ENCODE measurements at places on chromosomes 6 and 20.

GRCh38 chr20:50333131-50333670 lies 142.6 kb downstream of the CEBPB start:
- no peak for ATAC-seq

- no peak for ATAC-seq
Measured at GRCh38 chr6:160899671-160900430, 91.7 kb upstream of the MAP3K4 start.

- ATAC-seq = no peak
Measured at GRCh38 chr6:113148566-113148965, 708.6 kb upstream of the MARCKS start.

DNA sequence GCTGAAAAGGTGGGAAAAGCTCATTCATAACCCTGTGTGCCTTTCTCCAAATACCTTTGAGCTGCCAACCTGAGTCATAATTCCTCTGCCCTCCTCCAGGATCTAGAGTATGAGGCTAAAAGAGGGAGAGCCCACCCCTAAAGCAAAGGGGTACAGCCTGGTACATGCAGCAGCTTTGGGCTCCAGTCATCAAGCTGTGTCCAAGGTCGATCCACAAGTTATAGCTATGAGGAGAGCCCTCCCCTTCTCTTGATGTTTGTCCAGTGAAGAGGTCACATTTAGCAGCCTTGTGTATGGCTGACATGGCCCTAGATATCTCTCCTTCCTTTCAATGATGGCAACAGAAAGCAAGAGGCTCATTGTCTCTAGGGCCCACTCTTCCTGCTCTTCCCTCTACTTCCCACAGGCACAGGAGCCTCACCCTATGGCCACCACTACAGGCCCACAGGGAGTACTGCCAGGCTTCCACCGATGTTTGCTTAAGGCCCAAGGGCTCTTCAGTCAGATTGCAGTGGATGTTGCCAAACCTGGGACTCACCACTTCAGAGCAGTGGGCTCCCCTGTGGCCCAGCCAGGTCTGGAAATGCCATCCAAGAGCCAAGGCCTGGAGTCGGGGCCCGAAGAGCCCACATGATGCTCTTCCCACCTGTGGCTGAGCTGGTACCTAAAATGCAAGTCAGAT lies 176.8 kb downstream of the CD83 start:
- ATAC-seq = no peak

- ATAC-seq = no peak
Measured at GRCh38 chr6:96787846-96788580, 49.3 kb downstream of the GPR63 start.

- ATAC-seq = no peak
Measured at GRCh38 chr20:20518263-20518662, 150.4 kb downstream of the INSM1 start.

DNA sequence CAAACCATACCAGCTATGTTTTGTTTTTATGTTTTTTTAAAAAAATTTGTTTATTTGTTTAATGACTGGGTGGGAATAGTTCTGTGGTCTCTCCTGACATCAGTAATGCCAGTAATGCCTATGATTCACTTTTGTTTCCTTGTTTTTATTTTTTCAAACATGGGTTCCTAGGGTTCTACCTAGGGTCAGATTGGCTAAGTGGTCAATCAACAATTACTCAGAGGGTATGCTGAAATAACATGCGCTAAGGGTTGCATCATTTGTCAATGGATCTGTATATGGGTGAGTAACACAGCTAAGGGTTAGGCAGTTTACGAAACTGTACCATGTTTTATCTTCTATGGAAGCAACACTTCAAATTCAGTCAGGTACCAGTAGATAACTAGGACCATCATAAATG lies 583.8 kb upstream of the GJE1 start:
- no peak for ATAC-seq

DNA sequence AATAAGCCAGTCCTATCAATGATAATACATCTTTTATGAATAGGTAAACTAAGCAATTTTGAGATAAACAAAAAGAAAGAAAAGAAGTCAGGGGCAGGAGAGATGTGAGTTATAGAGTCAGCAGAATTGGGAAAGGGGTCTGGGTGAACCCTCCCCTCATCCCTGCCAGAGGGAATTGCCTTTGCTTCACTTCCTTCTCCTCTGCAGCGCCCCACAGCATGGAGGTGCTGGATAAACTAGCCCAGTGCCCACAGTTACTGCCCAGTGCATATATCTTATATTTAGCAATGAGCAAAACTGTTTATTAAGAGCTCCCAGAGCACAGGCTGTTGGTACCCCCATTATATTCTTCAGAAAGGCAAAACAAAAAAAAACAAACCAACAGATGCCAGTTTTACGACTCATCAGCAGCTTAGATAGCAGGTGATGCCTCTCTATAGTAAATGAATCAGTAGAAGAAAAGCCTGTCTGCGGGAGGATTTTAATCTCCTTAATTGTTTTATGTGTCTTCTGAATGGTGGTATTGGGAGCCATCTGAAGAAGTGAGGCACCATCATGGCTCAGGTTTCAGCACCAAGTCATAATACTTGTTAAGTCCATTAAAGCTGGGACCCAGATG lies 419.2 kb downstream of the EPM2A start:
- ATAC-seq = no peak

DNA sequence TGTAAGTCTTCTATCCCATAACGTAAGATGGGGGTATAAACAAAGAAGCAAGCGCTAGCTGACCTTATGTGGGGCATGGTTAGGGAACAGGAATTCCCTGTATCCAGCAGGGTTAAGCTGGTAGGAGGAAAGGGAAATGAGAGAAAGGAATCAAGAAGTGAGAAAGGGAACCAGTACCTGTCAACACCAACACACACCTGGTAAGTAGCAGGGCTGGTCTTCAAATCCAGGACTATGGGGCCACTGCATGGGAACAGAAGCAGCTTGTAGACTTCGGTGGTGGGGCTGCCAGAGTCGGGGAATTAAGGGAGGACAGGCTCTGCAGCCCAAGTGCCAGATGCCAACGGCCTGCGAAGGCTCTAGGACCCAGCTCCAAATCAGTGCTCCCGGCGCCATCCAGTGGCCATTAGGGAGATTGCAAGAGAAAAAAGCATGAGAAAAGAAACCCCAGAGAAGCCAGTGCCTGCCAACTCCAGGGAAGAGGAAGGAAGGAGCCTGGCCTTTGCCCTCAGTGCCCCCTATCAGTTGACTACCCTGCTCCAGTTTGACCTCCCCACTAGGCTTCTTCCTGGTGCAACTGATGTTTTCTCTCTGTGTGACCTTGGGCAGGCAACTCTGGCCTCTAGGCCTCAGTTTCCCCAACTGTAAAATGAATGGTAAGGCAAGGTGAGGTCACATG lies 15.8 kb upstream of the RBPJL start:
- ATAC-seq = peak; percentile 81

DNA sequence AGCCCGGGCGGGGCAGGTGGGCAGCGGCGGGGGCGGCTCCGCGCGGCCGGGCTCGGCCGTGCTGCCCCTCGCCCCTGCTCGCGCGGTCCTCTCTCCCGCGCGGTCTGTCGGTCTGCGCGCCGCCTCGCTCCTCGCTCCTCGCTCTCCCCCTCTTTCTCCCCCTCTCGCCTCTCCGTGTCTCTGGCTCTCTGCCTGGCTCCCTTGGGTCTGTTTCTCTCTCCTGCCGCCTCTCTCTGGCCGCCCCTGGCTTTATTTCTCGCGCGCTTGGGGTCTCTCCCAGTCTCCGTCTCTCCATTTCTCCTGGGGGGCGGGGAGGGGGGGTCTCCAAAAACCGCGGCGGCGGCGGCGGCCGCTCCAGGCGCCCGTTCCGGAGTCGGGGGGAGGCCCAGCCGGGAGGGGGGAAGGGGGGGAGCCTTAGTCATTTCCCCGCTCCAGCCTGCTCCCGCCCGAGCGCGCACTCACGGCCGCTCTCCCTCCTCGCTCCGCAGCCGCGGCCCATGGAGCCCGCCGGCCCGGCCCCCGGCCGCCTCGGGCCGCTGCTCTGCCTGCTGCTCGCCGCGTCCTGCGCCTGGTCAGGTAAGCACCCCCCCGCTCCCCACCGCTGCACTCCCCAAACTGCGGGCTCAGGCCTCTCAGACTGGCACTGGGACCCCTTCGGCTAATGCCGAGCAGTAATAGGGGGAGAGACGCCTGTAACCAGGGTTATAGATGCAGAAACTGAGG lies at the start of gene SIRPA:
Gene SIRPA (plus strand): TSS at position 457 of the 723 bp plus-strand sequence. CDS start 41 bp downstream, at position 498.
- peak; percentile 75 for ATAC-seq

GRCh38 chr6:56749632-56750151 lies 107.0 kb upstream of the DST start:
- peak; percentile 68 for ATAC-seq

GRCh38 chr6:112781241-112781640 lies 434.1 kb downstream of the RFPL4B start:
- ATAC-seq = no peak

DNA sequence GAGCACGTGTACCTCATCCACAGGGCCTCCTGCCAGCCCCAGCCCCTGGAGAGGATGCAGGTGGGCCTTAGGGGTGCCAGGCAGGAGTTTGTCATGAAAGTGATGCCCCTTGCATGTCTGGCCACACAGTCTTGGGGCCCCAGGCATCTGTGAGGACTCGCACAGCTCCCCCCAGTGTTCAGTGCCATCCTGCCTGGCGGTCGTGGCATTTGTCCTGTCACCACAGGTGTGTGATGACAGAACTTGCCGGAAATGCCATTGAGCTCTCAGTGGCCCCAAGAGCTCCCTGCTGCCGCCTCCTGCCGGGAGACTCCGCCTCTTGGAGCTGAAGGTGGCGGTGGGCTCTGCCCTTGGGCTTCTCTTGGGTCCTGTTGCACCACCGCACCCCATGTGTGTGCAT lies 30.6 kb upstream of the ADRM1 start:
- ATAC-seq = no peak

DNA sequence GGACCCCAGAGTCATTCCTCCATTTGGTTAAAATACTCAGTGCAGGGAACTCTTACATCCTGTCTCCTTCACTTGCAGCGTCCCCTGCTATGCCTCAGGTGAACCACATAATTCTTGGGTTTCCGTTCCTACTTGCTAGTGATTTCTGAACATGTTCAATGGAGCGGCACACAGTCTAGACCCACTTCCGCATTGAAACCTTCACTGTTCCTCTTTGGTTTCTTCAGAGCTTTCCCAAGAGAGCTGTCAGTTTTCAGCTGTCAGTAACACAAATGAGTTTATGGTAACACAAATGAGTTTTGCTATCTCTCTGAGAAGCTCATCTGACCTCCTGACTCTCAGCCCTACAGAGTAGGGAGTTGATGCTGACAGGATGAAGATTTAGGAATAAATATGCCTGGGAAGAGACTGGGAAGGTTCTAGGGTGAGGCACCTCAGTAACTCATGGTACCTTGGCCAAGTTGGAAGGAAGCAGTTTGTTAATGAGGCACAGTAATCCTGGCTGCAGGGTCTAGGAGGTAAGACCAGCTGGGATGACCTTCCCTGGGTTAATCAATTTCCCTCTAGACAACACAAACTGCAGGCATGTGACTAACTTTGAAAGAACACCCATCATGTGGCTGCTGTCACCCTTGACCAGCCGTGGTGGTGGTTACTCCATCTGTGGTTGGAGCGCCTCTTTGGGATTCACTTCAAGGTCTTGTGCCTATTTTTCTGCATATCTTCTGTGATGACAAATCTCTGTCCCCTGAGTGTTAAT lies 5.4 kb downstream of the SYS1 start:
- ATAC-seq = no peak

DNA sequence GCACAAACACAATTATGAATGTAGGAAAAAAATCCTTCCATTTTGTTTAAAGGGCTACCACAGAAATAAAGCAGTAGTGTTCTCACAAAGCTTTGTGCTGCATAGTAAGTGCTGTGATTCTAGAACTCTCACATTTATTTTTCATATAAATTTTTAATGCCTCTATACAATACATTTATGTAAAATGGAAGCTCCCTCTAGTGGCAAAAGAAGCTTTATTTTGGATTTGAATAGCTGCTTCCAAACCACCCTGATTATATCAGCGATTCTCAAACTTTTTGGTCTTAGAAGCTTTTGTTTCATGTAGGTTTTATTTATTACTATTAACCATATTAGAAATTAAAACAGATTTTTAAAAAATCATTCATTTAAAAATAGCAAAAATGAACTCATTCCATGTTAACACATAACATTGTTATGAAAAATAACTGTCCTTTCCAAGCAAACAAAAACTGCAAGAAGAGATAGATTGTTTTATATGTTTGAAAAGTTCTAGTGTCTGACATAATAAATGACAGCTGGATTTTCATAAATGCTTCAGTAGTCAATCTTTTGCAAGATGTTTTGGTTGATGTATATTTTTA lies 38.4 kb downstream of the HS3ST5 start:
- ATAC-seq = peak; percentile 66

GRCh38 chr6:134908906-134909516 lies 40.9 kb downstream of the ALDH8A1 start:
- peak; percentile 93 for ATAC-seq

DNA sequence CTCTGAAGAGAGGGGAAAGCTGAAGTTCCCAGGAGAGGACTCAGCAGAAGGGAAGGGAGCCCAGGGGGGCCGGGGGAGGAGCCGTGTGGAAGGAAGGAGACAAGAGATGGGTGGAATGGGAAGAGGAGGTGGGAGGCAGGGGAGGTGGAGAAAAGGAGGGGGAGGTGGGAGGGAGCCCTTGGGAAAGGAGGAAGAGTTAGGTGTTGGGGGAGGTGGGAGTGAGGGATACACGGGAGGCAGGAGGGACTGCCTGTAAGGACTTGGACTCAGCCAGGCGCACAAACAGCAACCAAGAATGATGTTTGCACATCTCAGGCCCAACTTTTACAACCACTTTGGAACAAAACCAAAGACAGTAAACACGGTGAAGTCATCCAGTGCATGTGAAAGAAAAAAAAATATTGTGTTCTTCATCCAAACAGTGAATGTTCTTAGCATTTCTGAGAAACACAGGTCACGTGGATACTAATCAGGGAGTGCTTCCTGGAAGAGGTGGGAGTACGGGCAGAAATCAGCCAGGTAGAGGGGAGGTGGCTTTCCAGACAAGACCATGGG lies 17.4 kb upstream of the LSM14B start:
- no peak for ATAC-seq

DNA sequence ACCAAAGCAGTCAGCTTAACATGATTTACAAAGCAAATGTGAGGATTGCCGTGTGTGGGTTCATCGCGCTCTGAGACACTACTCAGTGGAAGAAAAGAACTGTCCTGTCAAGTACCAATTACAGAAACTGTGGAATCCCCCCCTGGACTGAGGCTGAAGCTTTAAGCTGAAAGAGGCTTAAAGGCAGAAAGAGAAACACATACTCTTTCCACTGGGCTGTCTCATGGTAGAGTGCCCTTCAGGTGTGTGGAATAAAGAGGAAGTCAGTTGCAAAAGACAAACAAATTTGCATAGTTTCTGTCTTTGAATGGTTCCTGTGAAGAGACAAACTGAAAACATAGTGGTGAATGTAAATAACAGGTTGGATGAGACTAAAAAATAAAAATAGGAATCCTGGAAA lies 560.4 kb upstream of the SYNCRIP start:
- no peak for ATAC-seq

DNA sequence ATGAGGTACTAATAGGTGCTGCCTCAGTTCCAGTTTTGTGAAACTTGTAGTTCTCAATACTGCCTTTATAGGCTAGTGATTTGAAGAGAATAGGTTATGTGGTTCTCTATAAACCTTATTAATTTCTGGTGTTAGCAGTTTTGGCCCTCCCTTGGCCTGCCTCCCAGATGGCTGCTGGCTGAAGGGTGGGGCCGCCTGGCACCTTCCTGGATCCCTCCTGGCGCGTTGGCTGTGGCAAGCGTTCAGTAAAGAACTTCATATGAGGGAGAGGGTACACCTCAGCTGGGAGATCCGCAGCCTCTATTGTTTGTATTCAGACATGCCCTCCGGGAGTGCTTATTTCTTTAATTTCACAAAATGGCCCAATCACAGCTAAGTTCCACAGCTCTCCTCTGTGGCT lies 51.9 kb downstream of the FAM120B start:
- ATAC-seq = no peak

Measured in SK-N-SH treated with all-trans-retinoic acid at 6 μM for 48 hours (cell line).